Cardiac atrium fibroblast (primary cell): ENCODE measurements at places on chromosomes 3 and 15. TPM values are rescaled to one million over a fixed set of nuclear protein-coding genes. Genes with fewer than 3 reads are reported as not detected.

LRRC3B gene
- not detected in 2 replicates for total RNA-seq

TXNRD3 gene
- total RNA-seq = 9.4 and 10.9 TPM in 2 replicates

SNX22 gene
- under 0.01 TPM in 1 of 2 replicates, not detected in the other for total RNA-seq

PTH1R gene
- total RNA-seq = 7.5 and 13.5 TPM in 2 replicates

SYNPR gene
- not detected in 2 replicates for total RNA-seq

IQCH gene
- total RNA-seq = 0.36 and 2.3 TPM in 2 replicates
